Activated CD8-positive, alpha-beta memory T cell treated with anti-CD3 and anti-CD28 coated beads for 1 hour (primary cell): ENCODE measurements at places on chromosomes 12 and 14.

DNA sequence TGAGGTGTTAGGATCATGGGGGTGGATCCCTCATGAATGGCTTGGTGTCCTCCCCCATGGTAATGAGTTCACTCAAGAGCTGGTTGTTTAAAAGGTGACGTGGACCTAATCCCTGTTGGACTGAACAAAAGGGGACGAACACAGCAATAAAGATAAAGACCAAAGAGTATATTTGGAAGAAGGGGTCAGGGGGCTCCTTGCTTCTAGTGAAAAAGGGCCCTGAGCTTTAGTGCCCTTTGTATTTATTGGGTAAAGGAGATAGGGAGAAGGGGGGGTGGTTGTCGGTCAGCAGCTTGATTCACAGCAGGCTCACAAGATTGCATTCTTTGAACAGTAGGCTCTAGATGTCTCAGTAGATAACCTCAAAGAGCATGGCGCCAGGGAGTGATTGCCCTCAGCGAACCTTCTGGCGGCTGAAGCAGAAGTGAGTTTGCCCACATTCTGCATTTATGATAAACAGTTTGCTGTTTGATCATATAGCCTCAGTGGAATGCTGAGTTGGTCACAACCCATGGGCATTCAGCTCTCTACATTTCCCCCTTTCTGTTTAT, 25.9 kb upstream of the MAPKAPK5 start:
- DNase-seq = no peak

- no peak for DNase-seq
Observed at GRCh38 chr12:87849074-87849473, 180.1 kb downstream of the C12orf50 start.

GRCh38 chr12:442235-442884, 17.4 kb upstream of the B4GALNT3 start:
- DNase-seq = no peak

DNA sequence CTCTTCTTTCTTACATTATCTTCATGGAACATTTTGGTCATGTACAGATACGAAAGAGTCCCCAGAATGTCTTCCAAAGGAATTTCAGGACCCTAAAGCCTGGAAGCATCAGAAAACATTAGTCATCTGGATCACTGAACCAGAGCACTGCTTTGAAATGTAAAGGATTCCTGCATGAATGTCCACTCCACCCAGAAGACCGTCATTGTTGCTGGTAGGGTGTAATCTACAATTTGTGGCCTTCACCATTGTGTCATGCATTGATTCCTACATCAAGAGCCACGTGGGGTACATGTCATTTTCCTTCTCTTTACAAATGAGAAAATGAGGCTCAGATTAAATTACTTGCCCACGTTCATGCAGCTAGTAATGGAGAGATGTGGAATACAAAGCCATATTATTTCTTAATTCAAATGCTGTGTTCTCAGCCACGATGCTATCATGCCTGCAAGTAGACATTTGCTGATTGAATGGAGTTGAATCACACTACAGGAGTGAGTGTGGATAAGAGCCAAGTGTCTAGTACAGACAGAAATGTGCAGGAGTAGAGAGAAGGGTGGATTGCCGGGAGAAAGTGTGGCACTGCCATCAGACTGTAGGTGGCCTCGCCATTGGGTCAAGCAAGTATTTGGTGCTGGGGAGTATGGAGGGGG, 231.2 kb downstream of the C12orf75 start:
- no peak for DNase-seq

- no peak for DNase-seq
Observed at GRCh38 chr12:31756977-31757420, 28.2 kb upstream of the AMN1 start.

- no peak for DNase-seq
Observed at GRCh38 chr12:27818401-27818918, 38.4 kb upstream of the MANSC4 start.

DNA sequence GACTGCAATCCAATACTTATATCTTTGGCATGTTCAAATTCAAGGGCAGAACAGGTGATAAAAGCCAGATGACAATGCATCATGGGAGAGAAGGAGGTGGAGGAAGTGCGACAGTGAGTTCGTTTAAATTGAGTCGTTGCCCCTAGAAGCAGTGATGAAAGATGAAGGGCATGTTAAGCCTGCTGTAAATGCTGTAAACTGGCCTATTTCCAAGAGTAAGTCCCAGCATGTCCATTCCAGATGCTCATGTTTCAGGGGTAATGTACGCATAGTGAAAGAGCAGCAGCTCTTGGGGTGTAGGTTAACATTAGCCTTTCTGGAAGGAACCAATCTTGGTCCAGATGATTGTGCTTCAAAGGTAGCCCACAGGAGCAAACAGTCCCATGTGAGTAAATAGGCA, 97.1 kb downstream of the C2CD5 start:
- DNase-seq = no peak

GRCh38 chr12:74595696-74596095, 58.1 kb downstream of the ATXN7L3B start:
- no peak for DNase-seq
